Activated CD4-positive, alpha-beta T cell treated with anti-CD3 and anti-CD28 coated beads, Interleukin-2, amount 50 U/mL, for 48 hours (primary cell): ENCODE measurements at places on chromosomes 6 and 20.

DNA sequence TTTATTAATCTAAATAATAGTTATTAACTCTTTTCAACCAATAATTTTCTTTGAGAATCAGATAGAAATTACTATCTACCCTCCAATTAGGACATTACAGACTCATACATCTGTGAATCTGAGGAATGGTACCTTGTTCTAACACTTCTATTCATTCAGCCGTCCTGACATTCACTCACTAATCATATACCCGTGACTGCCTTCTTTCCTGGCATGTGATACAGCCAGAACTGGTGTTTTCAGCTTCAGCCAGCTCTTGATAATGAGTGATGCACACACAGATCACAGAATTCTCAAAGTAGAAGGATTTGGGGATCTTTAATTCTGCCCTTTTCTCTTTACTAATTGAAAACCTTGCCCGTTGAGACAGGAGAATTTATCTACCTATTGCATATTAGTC lies 499.9 kb downstream of the UTRN start:
- DNase-seq = no peak

DNA sequence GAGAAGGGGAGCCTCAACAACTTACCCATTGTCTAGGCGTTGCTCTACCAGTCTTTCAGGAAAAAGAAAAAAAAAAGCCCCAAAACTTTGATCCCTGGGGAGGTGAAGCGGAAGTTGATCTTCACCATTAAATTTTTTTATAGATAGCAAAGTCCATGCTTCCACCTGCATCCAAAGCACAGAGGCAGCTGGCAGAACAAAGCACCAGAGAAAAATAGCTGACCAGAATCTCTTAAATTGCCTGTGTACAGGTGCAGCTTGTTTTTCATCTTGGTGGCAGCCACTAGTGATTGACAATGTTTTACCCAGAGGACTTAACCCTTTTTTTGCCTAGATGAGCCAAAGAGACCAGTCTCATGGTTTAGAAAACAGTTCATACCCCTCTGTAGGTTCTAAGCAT lies 86.0 kb downstream of the MYB start:
- DNase-seq = no peak

- no peak for DNase-seq
Observed at GRCh38 chr6:24500683-24501082, 5.9 kb downstream of the ALDH5A1 start.

DNA sequence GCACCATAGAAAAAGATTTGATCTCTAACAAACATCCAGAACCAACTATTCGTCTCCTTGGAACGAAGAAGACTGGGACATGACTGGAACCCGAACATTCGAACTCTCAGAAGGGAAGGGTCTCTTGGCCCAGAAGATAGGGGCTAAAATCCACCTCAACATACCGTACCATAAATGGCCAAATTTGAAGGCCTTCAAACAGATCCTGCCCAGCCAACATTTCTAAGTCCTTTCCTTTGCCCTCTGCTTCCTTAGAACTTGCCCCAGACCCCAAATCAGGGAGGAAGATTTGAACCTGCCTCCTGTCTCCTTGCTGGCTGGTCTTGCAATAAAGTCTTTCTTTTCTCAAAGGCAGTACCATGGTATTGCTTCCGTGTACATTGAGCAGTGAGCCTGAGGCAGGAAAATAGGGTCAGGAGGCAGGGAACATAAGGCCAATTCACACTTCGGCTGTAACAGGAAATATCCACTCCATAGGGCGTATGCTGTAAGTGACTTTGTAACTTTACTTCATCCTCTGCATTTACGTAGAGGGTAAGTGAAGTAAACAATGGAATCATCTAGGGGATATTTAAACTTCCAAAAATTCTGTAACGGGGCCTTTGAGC lies 1.8 kb upstream of the PXDC1 start:
- DNase-seq = no peak

- DNase-seq = no peak
Observed at GRCh38 chr6:43765776-43766499, 4.1 kb upstream of the VEGFA start.

DNA sequence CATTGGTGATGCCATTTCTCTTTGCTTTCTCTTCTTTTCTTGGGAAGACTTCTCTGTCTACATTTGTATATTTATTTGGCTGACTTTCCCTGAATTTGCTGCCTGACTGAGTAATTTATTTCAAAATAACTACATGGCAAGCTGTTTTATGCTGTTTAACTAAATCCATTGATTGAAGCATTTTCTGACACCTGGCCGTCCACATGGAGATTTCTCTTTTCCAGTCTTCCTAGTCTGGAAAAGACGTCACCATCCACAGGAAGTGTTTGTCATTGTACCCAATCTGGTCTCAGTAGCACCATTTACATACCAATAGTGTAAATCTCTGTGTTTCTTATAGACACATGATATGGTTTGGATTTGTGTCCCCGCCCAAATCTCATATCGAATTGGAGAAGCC lies 9.2 kb upstream of the MAS1L start:
- DNase-seq = no peak

DNA sequence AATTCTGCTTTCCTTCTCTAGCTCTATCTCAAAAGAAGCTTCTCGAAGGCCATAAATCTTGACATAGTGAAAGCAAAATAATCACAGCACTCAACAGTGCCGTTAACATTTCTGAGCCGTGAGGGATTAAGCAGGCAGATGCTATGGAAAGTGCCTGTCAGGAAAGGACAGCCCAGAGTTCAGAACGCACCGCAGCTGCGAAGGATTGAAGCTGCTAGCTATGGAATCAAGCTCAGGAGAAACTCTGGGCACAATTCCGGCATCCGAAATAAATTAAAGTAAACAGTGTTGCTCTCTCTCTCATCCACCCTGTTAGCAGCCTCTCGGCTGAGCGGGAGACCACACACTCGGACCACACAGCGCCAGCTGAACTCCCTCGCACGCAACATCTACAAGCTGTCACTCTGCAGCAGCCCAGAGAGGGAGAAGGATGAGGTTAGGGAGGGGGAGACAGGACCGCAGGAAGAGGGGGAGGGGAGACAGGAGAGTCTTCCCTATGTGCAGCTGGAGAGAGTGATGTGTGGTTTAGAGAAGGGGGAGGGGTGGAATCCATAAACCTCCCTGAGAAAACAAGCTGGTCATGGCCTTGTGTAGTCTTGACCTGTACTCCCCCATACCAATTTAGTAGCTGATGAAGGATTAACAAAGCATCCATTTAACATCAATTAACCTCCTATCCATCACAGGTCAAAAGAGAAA lies 9.0 kb downstream of the EXOC2 start:
- DNase-seq = no peak

DNA sequence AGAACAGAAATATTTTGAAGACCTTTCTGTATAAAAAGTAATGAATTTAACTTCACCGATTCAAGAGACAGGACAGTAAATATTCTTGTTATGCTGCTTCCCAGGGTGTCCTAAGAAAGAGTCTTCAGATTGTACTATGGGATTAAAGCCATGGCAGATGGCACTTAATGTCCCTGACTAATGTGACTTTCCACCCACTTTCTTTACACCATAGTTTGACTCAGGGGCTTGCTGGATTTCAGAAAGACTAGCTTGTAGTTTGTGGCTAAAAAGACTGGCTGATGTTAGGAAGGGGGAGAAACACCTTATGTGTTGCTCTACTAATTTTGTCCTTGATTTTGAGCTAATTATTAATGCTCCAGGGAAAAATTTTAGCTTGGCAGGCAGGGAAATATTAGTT lies 75.9 kb downstream of the UTRN start:
- no peak for DNase-seq

GRCh38 chr20:45153147-45153546 lies 21.6 kb upstream of the PI3 start:
- DNase-seq = no peak

GRCh38 chr20:61417221-61417941 lies 165.3 kb downstream of the CDH4 start:
- no peak for DNase-seq

- DNase-seq = no peak
Observed at GRCh38 chr6:106273087-106273486, 52.5 kb downstream of the ATG5 start.

DNA sequence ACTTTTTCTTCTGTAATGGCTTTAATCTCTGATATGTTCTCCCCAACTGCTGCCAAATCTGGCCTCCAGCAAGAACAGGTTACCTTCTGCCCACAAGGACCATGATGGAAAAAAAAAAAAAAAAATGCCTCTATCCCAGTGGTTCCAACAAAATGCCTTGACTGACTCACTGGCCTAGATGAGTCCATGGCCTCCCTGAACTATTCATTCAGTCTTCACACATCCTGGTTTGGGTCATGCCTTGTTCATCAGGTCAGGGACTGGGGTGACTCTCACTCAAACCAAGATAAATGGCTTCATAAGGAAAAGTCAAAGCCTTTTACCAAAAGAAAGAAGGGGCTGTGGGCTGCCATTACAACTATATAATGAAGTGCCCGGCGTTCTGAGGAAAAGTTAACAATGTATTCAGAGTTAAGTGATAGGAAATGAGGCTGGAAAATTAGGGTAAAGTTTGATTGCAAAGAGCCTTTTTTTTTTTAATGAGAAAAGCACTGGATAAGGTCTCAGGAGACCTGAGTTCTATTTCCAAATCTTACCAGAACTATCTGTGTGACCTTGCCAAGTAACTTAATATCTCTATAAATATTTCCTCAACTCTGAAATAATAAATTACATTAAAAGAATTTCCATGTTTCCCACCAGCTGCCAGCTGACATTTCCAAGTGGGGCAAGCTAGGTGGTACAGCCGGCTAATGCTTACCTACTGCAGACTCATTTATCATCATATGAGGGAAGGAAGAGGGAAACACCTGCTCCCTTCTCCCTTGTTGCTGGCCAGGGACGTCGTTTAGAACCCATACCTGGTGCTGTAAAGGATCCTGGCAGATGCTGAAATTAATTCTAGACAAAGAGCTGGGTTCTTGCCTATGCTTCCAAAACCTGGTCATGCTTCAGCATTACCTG lies 380.0 kb upstream of the MARCKS start:
- DNase-seq = no peak

DNA sequence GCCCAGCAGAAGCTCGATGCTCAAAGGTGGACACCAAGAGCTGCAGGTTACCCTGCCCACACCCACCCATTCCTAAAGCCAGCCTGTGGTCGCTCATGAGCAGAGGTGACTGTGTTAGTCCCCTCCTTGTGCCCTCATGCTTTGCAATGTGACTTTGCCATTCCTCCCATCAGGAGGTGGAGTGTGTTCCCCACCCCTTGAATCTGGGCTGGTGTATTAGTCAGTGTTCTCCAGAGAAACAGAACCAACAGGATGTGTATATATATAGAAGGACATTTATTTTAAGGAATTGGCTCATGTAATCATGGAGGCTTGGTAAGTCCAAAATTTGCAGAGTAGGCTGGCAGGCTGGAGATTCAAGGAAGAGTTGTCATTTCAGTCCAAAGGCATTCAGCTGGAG lies 54.4 kb upstream of the RNF24 start:
- DNase-seq = no peak

GRCh38 chr20:25145131-25145530 lies 50.4 kb upstream of the ENTPD6 start:
- DNase-seq = no peak

DNA sequence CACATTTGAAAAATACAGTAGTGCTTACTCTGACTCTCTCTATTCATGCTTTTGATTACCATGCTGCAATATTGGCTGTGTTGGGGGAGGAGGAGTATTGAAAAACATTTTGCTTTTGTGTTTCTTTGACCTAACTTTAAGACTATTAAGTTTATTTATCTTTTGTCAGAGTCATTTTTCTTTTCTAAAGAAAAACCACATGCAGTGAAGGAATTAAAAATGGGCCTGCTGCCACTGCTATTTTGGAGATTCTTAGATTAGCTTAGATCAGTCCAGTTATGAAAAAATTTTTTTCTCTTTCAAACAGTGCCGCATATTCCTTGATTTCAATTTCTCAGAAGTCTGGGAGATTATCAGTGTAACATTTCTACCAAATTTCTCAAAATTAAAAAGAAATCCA lies 36.1 kb downstream of the BCKDHB start:
- DNase-seq = no peak

GRCh38 chr6:21694168-21694567 lies 100.6 kb downstream of the SOX4 start:
- no peak for DNase-seq

GRCh38 chr6:147244832-147245231 lies 40.6 kb downstream of the STXBP5 start:
- DNase-seq = no peak

GRCh38 chr6:161257793-161258457 lies 15.9 kb downstream of the AGPAT4 start:
- no peak for DNase-seq

DNA sequence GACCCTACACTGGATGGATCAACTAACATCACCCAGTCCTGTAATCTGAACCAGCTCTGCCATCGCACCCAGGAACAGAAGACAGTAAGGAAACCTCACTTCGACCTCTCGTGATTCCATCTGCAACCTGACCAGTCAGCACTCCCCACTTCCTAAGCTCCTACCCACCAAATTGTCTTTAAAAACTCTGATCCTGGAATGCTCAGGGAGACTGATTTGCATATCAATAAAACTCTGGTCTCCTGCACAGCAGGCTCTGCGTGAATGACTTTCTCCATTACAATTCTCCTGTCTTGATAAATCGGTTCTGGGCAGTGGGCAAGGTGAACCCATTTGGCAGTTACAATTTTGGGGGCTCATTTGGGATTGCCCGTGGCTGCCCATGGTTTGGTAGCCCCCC lies 18.3 kb upstream of the AGPAT4 start:
- no peak for DNase-seq

- DNase-seq = no peak
Observed at GRCh38 chr6:145895802-145896201, 68.4 kb downstream of the SHPRH start.

- DNase-seq = no peak
Observed at GRCh38 chr20:4022386-4023286, 7.3 kb upstream of the RNF24 start.

DNA sequence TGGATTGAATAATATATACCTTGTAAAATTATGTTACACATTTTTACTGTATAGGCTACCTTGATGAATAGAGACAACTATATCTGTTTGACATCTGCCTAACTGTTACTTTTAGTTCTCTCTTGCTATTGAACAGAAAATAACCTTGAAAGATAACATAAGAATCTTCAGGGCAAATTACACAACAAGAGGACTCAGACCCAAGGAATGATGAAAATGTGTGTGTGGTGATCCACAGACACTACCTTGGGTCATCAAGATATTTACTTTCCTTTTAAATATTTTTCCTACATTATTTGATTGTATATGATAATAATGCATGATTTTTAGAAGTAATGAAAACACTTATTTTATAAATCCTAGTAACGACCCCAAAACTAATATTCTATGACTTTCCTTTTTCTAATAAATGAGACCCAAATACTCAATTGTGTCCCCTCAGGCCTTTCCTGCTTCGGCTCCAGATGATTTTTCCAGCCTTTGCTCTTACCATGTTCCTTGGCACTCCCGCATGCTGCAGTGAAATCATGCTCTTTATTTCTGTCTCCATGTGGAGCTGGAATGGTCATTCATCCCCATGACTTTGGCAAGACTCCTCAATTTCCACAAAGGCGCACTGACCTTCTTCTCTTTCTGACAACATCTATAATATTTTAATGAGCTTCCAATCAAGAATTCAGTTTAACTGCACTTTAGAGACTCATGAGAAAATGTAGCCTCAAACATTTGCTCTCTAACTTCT lies 187.6 kb downstream of the EPM2A start:
- DNase-seq = no peak
